ENCODE measurements at places on chromosomes 3 and 15. TPM values are rescaled to one million over a fixed set of nuclear protein-coding genes. Genes with fewer than 3 reads are reported as not detected.

The GOLGA6L7 gene
- total RNA-seq: not detected

The LIPH gene
- total RNA-seq: not detected

The PATL2 gene
- 0.40 TPM for total RNA-seq

The NR1I2 gene
- 0.46 TPM for total RNA-seq

The SPINK8 gene
- not detected for total RNA-seq

The MFAP1 gene
- 19.9 TPM for total RNA-seq

GRCh38 chr3:188316723-188317070, 162.7 kb downstream of the LPP start:
- no peak for DNase-seq

DNA sequence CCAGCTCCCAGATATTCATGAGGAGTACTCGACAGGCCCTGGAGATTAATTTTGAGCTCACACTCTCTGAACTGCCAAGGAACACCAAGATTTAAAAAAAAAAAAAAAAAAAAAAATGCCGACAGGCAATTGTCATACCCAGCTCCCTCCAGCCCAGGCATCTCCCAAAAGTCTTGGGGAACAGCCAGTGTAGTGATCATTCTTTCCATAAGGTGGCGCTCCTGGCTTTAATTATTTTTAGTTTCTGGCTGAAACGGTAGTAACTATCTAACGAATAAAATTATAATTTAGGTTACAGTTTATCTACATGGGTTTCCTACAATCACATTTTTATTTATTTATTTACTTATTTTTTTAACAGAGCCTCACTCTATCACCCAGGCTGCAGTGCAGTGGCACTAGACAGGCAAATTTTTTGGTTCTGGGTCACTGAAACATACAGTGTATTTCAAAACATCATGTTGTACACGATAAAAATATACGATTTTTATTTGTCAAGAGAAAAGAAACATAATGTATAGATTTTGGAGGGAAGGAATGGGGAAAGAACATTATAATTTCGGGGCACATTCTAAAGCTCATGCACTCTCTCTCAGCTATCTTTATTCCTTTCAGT, 157.3 kb downstream of the ADAMTS9 start:
- no peak for DNase-seq

DNA sequence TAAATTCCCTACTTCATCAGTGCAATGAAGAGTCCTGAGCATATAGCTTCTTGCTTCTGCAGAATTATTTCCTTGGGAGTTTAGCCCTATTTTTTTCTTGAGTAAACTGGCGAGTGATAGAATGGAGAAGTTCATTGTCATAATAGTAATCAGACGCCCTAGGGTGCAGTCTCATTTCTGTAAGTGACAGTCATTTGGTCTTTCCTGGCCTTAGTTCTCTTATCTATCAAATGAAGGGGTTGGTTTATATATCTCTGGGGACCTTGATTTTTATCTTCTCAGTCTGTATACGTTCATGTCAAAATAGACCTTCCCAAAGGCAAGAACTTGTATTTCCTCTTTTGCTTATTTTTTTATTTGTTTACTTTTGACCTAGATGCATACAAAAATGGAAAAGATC, 9.9 kb upstream of the ALPK3 start:
- DNase-seq: no peak

DNA sequence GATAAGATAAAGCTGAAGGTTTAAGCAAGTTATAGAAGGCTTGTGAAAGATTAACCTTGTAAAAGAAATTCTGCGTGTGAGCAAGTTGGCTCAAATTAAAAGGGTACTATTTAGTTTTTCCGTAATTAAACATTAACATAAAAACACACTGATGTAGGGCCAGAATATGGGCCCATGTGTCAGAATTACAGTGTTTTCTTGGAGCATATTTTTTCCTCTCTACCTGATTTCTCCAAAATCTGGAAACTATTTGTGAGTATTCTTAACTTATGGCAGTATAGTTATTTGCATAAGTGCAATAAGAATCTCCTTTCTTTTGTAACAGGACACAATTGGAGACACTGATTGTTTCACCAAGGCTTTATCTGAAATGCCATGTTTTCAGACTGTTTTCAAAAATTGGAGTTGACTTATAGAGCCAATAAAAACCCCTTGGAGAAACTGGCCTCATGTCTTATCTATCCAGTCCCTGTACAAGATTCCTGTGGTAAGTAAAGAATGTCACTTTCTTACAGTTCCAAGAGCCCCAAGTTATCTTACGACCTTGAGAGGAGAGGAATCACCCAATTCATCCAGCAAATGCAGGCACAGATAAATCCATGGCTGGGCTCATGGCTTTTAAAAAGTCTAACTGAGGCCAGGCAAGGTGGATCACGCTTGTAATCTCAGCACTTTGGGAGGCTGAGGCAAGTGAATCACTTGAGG, 47.8 kb upstream of the P2RY1 start:
- no peak for DNase-seq

DNA sequence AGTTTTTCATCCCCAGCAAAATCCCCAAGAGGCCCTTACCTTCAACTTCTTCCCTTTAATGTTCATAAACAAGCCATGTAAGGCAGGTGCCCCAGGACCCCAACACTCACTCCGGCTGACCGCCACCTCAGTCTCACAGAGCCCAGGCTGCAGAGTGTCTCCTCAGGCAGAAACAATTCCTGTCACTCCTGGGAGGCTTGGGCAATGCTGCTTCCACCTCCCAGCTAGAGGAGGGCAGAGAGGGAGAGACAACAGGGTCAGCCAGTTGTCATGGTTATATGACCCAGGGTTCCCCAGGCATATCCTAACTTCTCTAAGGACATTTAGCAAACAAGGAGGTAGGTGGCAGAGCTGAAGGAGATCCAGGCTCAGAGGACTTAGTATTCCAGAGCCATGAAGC, at the start of gene PLIN1:
Gene PLIN1, minus strand, starts transcription at position 156 of the 400 bp plus-strand sequence. CDS start 1,878 bp downstream, outside the sequence.
- peak; percentile 42 for DNase-seq

GRCh38 chr3:84993956-84994355, 35.2 kb downstream of the CADM2 start:
- no peak for DNase-seq

DNA sequence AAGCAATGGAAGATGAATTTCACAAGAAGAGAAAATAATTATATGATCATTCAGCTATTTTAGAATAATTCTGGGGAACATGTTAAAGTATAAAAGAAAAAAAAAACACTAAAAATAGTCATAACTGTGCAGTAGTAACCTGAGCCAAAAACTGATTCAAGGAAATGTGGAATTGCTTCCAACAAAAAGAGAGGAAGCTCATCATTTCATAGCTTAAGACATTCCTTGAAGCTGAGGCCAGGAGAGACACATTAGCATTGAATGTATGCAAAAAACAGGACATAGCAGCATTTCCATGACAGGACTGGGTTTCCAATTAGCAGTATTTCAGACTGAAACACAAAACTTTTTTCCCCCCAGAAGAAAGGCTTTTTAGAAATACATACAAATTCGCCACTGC, 27.7 kb upstream of the LRRN1 start:
- no peak for DNase-seq

- no peak for DNase-seq
These were observed 472 bp downstream of the BSN start for GRCh38 chr3:49554633-49555265.
